ENCODE measurements at places on chromosomes 4 and X.

- no peak overlapping the region for H3K27ac ChIP-seq
- no peaks in the 10 kb centered on the region for H3K4me1 ChIP-seq
- no peaks in the 10 kb centered on the region for H3K36me3 ChIP-seq
- H3K27me3 ChIP-seq, result no peaks in the 10 kb centered on the region
These were observed 313.9 kb downstream of the TECRL start for GRCh38 chr4:64095398-64095797.

- no peaks in the 10 kb centered on the region for H3K27me3 ChIP-seq
- no peak overlapping the region for H3K4me3 ChIP-seq
- H3K36me3 ChIP-seq, result peaks cover 16% of the 10 kb centered on the region
- no peak overlapping the region for H3K27ac ChIP-seq
- DNase-seq, result no peak
These were observed 13.0 kb upstream of the SEPSECS start for GRCh38 chr4:25172961-25173915.

- H3K27ac ChIP-seq, result no peak overlapping the region
- no peak for DNase-seq
- H3K4me1 ChIP-seq, result peaks cover 2% of the 10 kb centered on the region
- no peaks in the 10 kb centered on the region for H3K36me3 ChIP-seq
- no peak overlapping the region for H3K4me3 ChIP-seq
These were observed 192.5 kb downstream of the EDA start for GRCh38 chrX:69808375-69808774.

DNA sequence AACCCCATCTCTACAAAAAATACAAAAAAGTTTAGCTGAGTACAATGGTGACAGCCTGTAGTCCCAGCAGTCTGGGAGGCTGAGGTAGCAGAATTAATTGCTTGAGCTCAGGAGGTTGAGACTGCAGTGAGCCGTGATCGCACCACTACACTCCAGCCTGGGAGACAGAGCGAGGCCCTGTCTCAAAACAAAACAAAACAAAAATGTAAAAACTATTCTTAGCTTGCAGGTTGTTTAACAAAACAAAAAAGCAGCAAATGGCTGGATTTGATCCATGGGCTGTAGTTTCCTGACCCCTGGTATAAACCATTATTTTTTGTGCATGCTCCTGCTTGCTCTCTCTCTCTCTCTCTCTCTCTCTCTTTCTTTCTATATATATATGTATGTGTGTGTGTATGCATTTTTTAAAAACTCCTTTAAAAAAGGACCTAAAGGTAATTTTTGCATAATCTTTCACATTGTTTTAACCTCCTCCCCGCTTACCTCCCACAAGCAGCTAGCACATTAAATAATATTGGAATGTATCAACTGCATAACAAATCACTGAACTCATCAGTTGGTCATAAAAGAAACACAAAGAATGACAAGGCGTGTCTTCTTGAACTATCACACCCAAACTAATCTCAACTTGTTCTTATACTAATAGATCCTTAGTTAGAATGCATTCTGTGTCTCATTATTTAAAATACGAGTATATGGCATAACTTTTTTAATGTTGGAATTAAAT lies 4.8 kb downstream of the AREG start:
- H3K27ac ChIP-seq, result no peak overlapping the region
- no peak overlapping the region for H3K4me3 ChIP-seq
- peaks cover 8% of the 10 kb centered on the region for H3K36me3 ChIP-seq
- H3K27me3 ChIP-seq, result no peaks in the 10 kb centered on the region
- no peak for DNase-seq

DNA sequence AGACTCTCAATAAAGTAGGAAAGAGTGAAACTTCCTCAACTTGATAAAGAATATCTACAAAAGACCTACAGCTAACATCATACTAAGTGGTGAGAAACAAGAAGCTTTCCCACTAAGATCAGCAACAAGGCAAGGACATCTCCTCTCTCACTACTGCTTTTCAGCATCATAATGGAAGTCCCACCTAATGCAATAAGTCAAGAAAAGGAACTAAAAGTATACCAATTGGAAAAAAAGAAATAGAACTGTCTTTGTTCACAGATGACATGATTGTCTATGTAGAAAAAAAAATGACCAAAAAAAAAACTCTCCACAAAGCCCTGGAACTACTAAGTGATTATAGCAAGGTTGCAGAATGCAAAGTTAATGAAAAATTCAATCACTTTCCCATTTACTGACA lies 25.1 kb upstream of the SH3RF1 start:
- H3K4me3 ChIP-seq, result no peak overlapping the region
- DNase-seq, result no peak
- no peaks in the 10 kb centered on the region for H3K4me1 ChIP-seq
- H3K36me3 ChIP-seq, result no peaks in the 10 kb centered on the region
- H3K27me3 ChIP-seq, result peaks cover 33% of the 10 kb centered on the region

DNA sequence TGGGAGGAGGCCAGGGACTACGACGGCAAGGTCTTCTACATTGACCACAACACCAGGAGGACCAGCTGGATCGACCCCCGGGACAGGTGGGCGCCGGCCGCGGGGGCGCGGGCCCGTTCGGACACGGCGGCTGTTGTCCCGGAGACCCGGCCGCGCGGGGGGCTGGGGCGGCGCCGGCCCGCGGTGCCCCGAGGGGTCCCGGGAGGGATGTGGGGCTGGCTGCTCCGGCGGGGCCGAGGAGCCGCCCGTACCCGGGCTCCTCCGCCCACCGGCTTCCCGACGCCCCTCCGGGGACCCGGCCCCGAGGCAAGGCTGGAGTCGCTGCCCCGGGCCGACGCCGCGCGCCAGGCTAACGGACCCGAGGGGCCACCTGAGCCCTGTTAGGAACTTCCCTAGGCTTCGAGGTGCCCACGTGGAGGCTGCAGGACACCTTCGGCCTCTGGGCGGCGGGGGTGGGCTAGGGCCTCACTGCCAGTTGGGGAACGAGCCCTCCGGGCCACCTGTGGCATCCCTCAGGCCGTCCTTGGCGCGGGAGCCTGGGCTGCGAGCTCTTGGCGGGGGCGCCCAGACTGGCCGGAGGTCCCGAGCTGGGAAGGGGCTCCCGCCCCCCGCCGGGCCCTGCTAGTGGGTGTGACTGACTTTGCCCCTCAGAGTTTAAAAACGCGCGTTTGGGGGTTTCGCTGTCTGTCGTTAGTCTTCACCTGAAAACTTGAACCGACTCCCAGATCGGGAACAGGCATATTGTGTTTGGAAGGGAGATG lies 660 bp downstream of the WWC2 start:
- peaks cover 33% of the 10 kb centered on the region for H3K27me3 ChIP-seq
- peak; percentile 36 for DNase-seq
- H3K4me3 ChIP-seq, result peak overlapping the region; percentile 59
- H3K36me3 ChIP-seq, result no peaks in the 10 kb centered on the region
- peaks cover 5% of the 10 kb centered on the region for H3K4me1 ChIP-seq
- H3K27ac ChIP-seq, result no peak overlapping the region

DNA sequence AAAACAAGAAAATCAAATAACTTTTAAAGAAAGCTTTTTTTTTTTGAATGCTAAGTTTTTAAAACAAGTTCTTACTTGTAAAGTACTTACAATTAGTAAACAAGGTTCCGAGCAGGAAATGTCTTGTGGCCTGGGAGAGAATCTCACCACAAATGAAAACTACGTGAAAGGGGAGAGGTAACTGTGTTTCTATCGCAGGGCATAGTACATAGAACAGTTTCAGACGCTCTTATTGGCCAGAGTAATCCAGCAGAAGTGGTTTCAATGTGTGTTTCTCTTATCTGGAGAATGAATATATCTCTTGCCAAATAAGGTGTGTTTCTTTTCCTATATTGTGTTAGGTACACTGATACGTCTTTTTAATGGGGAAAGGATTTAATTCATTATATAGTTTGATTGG lies at the start of gene PLAC8:
Gene PLAC8, minus strand, starts transcription at position 154 of the 400 bp plus-strand sequence. CDS start 6,808 bp downstream, outside the sequence.
- peaks cover 33% of the 10 kb centered on the region for H3K4me1 ChIP-seq
- DNase-seq, result peak; percentile 58
- H3K4me3 ChIP-seq, result peak within 1 kb of the TSS; percentile 83
- peak within 1 kb of the TSS; percentile 96 for H3K27ac ChIP-seq

GRCh38 chr4:31662951-31663350 lies 942.8 kb downstream of the PCDH7 start:
- no peak overlapping the region for H3K4me3 ChIP-seq
- no peaks in the 10 kb centered on the region for H3K36me3 ChIP-seq
- no peak overlapping the region for H3K27ac ChIP-seq
- DNase-seq, result no peak
- no peaks in the 10 kb centered on the region for H3K4me1 ChIP-seq

DNA sequence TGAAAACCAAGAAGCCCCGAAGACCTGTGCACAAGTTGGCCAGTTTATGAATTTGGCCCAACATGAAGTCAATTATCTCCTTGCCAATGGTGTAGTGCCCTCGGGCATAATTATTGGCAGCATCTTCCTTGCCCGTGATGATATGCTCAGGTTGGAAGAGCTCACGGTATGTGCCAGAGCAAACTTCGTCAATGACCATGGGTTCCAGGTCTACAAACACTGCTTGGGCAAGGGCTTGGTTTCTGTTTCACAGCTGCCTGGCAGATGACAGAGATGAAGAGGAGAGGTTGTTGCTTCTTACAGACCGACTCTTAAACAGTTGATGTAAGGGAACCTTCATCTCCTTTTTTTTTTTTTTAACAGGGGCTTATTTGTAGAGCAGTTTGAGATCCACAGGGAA lies 135.6 kb upstream of the PLS3 start:
- H3K4me3 ChIP-seq, result no peak overlapping the region
- H3K27ac ChIP-seq, result no peak overlapping the region
- no peaks in the 10 kb centered on the region for H3K4me1 ChIP-seq
- no peaks in the 10 kb centered on the region for H3K27me3 ChIP-seq
- no peak for DNase-seq

- H3K27me3 ChIP-seq, result no peaks in the 10 kb centered on the region
- no peak for DNase-seq
- H3K36me3 ChIP-seq, result no peaks in the 10 kb centered on the region
- H3K4me3 ChIP-seq, result no peak overlapping the region
- H3K27ac ChIP-seq, result no peak overlapping the region
These were observed 176.1 kb upstream of the HS3ST1 start for GRCh38 chr4:11604821-11605220.

- H3K4me3 ChIP-seq, result no peak overlapping the region
- no peaks in the 10 kb centered on the region for H3K27me3 ChIP-seq
These were observed 27.6 kb downstream of the OPRPN start for GRCh38 chr4:70425306-70425705.

GRCh38 chrX:87941841-87942240 lies 424.2 kb downstream of the KLHL4 start:
- H3K4me3 ChIP-seq, result no peak overlapping the region
- H3K27me3 ChIP-seq, result no peaks in the 10 kb centered on the region
- no peaks in the 10 kb centered on the region for H3K36me3 ChIP-seq
- DNase-seq, result no peak
- H3K4me1 ChIP-seq, result no peaks in the 10 kb centered on the region
- no peak overlapping the region for H3K27ac ChIP-seq

DNA sequence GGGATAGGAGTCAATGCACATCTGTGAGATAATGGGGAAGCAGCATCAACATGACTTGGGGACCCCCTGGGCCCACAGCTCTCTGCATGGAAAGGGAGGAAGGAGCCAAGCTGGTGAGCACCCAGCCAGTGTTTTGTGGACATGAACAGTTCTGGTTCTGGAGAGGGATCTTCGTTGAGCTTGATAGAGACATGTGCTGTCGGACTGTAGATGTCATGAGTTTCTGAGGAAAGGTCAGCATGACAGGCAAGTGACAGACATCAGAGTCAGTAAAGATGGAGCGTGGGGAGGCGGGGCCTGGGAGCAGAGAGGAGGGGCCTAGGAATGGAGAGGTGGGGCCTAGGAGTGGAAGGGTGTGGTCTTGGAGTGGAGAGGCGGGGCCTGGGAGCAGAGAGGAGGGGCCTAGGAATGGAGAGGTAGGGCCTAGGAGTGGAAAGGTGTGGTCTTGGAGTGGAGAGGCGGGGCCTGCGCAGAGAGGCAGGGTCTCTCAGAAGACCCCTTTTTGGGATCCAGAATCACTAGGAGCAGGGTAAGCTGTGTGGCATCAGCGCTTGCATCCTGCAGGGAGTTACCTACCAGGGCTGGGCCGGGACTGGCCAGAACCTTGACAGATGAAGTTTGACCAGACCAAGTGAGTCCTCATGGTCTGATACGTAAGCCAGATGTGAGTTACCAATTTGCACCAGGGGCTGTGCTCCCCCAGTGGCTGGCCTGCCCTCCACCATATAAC lies 33.7 kb downstream of the PIGG start:
- no peak overlapping the region for H3K27ac ChIP-seq
- H3K4me3 ChIP-seq, result no peak overlapping the region
- peak; percentile 19 for DNase-seq
- H3K4me1 ChIP-seq, result no peaks in the 10 kb centered on the region
- no peaks in the 10 kb centered on the region for H3K27me3 ChIP-seq

DNA sequence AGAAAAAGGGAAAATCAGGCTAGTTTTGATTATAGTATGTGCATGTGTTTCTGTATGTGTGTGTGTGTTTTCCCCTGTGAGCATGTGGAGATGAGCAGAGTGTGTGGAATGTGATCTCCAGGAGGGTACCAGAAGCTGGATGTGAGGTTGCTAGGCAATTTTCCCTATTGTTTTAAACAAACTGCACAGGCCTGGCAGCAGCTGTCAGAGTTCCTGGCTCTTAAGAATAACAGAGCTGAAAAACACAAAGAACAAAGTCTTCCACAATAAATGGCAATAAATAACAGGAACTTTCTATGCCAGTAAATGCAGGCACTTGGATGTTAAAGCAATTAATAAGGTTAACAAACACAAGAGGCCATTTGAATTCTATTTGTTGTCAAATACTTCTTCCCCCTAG lies 344.6 kb upstream of the CTSO start:
- no peak overlapping the region for H3K27ac ChIP-seq
- H3K4me3 ChIP-seq, result no peak overlapping the region
- no peaks in the 10 kb centered on the region for H3K36me3 ChIP-seq
- H3K27me3 ChIP-seq, result no peaks in the 10 kb centered on the region
- no peaks in the 10 kb centered on the region for H3K4me1 ChIP-seq

DNA sequence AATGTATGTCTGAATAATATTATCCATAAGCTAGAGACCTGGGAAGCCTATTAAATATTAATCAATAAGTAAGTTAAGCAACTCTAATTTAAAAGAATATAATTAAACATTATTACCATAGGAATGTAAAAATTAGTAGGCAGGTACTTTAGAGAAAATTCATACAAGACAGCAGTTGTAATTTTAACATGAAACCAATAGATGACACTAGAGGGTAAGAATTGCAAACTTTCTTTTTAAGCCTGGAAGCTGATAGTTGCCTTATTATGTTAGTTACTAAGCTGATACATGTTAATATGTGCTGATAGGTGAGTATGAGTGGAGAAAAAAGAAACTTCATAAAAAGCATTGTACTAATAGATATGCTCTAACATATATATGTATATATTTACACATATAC lies 1157.4 kb downstream of the FAM133A start:
- H3K27me3 ChIP-seq, result no peaks in the 10 kb centered on the region
- no peak overlapping the region for H3K27ac ChIP-seq
- no peaks in the 10 kb centered on the region for H3K4me1 ChIP-seq
- DNase-seq, result no peak
- no peak overlapping the region for H3K4me3 ChIP-seq

DNA sequence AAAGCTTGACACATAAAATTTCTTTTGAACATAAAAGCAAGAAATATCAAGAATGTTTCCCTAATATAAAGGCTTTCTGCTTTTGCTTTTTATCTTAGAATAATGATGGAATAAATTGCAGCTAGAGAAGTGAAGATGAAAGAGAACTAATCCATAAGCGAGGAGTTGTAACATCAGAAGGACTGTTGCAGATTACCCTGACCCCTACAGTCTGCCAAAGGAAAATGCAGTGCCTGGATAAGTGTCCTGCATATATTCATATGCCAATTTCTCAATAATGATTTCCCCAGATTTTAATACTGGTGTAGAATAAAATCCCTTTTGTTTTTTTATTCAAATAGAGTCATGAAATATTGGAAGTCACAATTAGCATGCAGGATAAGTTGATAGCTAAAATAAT lies 115.9 kb downstream of the MAGEC2 start:
- H3K27ac ChIP-seq, result no peak overlapping the region
- no peaks in the 10 kb centered on the region for H3K4me1 ChIP-seq
- no peaks in the 10 kb centered on the region for H3K36me3 ChIP-seq
- no peak for DNase-seq
- H3K4me3 ChIP-seq, result no peak overlapping the region

All from activated CD4-positive, alpha-beta T cell treated with anti-CD3 and anti-CD28 coated beads for 36 hours (primary cell).